ENCODE measurements at places on chromosomes 16 and 17.
A peak's percentile ranks its signal among the peaks of the same experiment; 100 is the strongest.

DNA sequence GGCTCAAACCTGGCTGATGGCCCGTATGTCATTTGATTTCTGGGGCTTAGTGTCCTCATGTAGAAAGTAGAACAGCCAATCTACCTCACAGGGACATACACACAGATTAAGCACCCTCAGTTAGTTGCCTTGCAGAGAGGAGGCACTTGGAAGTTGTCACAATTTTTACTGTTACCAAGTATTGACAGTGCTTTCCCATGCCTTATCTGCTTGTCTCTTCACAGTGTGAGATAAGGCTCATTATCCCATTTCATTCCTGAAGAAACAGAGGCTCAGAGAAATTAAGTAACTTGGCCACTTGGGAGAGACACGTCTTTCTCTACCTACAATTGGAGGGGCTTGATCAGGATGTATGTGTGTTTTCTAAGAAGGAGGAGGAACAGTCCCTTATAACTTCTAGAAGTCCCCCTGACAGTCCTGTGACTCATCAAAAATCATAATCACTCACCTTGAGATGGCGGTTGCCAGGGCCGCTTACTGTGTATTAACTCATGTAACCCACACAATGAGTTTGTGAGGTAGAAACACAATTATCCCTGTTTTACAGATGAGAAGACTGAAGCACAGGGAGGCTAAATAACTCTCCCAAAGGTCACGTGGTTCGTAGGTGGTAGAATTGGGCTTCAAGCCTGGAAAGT, 56.9 kb upstream of the LHX1 start:
- no peak for ATAC-seq

DNA sequence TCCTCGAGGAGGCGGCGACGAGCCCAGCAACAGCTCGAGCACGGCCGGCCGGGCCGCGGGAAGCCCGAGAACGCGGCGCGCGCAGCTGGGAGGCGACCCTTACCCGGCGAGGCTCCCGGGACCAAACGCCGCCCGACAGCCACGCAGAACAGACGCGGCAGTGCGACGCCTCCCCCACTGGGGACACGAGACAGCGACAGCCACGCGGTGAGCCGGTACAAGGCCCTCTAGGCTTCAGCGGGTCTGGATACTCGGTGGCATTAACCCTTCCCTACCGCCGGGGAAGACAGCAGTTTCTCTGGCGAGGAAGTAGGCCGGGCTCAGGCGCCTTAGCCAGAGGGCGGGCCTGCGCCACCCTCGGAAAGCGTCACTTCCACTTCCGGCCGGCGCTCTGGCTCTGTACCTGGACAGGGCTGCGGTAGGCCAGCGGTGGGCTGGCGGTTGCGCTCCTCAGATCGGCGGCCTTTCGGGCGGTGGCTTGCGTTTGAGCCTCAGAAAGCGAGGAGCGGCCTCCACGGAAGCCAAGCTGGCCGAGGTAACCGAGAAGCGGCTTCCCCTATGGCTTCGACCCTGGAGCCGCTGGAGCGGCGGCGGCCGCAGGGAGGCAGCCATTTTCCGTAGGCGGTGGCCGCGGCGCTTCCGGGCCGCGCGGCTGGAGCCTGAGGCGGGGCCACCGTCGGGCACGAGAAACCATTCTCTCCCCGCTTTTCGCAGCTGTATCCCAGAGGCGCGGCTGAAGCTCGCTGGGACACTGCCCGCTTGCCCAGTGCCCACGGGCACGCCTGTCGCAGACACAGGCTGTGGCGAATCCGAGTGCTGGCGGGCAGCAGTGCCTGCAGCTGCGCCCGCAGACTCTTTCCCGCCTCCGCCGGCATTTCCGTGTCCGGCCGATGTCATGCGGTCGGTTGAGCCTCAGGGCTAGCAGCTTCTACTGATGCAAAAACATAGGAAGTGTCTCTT, at the start of the genes TIGD7 and ZNF75A:
Gene TIGD7, minus strand, starts transcription at position 322 of the 960 bp plus-strand sequence. CDS start 4,816 bp downstream, outside the sequence.
Gene ZNF75A, plus strand, starts transcription at position 389 of the 960 bp plus-strand sequence. CDS start 2,932 bp downstream, outside the sequence.
- ATAC-seq = peak; percentile 99

DNA sequence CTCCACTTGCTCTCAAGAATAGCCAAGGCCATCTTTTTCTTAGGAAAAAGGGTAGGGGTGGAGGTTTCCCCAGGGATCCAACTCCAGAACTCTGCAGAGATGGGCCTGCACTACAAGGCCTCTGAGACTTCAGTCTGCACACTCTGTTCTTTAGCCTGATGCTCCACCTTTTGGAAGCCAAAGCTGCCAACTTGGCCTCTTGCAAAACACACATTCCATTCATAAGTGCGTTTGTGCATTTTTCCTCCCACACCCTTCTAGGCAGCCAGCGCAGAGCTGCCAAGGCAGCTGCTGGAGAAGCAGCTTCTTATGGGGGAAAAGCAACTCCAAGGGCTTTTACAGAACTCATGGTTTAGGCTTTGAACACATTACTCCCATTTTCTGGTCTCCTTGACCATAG, 45.3 kb downstream of the REXO5 start:
- no peak for ATAC-seq

- ATAC-seq = no peak
Measured at GRCh38 chr17:73506470-73507435, 137.5 kb downstream of the SDK2 start.

GRCh38 chr16:54466233-54466632, 179.6 kb upstream of the IRX3 start:
- ATAC-seq = no peak

DNA sequence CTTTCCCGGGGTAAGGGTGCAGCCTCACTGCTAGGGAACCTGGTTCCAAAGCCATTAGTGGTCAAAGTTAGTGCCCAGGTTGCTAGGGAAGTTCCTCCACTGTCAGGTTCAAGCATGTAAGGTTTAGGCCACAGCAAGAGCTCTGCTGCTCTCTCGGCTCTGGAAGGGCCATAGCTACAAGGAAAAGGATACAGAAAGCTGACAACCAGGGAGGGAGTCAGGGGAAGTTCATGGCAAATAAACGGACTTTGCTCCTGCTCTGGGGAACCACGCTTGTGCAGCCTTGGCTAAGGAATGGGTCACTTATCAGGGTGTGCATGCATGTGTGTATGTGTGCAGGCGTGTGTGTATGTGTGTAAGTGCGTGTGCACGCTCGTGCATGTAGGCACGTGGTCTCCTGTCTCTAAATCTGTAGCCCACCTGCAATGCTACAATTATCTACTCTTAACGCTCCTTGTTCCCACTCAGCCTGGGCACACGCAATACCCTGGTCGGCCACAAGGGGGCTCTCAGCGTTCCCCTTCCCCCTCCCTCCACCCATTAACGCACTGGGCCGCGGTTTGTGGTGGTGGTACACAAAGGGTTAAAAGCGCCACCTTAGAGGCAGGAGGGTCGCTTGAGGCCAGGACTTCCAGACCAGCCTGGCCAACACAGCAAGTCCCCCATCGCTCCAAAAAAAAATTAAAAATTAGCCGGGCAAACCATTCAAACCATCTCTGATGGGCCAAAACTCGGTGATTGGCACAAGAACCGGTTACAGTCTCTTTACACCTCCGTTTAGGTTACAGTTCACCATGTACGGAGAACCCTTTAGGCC, 48.4 kb upstream of the KDM8 start:
- ATAC-seq = peak; percentile 69

DNA sequence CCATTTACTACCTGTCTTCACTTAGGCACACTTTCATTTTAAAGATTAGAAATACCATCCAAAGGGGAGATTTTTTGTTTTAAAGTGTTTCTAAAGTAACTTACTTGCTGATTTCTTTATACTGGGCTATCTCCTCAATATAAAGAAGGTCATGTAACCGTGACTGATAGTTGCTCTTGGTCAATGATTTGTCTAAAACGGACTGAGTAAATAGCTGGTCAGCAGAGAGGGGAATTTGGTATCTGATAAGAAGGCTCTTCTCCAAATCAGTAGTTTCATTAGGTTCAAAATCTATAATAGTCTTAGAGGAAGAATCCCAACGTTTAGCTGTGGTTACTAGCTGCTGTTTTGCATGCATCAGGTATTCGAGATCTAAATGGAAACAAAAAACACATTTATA, 66.4 kb downstream of the HELZ start:
- ATAC-seq = no peak

GRCh38 chr17:49952209-49952911, 16.6 kb upstream of the DLX4 start:
- ATAC-seq = peak; percentile 67

GRCh38 chr17:36590082-36590481, 1.6 kb upstream of the DHRS11 start:
- ATAC-seq = no peak

GRCh38 chr16:66228792-66229191, 137.7 kb upstream of the CDH5 start:
- ATAC-seq = no peak

- ATAC-seq = no peak
Measured at GRCh38 chr16:84532291-84532724, 27.8 kb upstream of the MEAK7 start.

DNA sequence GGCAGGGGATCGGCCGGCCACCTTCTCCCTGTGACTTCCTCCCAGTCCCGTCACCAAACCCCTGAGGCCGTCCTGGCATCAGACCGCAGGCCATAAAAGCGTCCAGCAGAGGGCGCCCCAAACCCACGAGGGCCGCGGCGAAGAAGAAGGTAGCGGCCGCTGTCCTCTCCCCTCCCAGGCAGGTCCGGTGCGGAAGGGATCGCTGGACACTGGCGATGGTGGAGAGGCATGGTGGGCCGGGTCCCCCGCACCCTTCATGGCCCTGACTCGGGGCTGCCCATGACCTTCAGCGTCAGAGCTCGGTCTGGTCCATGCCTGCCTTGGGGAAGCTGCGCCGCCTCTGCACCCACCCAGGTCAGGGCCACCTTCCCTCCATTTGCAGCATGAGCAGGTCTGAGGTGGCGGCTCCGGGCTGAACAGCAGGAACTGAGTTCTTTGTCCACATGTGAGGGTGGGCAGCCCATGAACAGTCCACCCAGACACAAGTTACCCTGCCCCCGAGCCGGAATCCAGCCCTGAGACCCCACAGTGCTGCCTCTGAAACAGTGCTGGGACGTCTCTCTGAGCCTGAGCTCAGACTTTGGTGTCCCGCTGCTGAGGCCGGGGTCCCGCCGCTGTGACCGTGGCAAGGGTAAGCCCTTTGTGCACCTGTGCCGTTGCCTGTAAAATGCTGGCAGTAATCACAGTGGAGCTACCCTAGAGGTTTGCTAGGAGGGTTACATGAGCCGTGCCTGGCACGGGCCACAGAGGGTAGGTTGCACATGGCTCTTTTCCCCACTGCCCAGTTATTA, 40.8 kb upstream of the CMIP start:
- peak; percentile 89 for ATAC-seq

DNA sequence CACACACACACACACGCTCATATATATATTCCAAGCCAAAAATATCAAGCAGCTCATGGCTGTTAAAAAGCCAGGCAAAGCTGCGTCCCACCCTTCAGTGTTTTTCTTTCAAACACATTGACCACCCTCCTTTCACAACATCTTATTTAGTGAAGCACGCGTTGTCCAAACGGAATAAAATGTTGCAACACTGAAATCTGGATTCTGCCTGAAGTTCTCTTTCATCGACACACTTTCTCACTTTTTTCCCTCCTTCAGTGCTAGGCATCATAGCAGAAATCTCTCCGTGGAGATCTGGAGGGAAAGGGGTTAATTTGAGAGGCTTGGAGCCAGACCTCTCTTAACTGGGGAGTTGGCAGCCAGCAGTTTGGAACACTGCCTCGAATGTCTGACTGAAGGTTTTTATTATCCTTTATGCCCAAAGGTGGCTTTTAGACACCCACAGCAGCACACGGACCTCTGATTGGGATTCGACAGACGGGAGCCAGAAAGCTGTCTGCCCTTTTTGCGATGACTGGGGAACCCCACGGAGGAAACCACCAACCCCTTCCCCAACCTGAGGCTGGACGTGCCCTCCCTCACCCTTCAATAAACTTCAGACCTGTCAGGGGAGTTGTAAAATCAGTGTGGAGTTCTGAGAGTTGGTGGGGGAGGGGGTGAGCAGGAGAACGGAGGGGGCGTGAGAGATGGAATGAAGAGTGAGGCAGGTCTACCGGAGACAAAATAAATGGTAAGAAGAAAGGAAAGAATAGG, 833.6 kb upstream of the SOX9 start:
- ATAC-seq = no peak

- no peak for ATAC-seq
Measured at GRCh38 chr16:81495321-81496234, 51.0 kb downstream of the CMIP start.

GRCh38 chr16:56022818-56023217, 147.6 kb upstream of the CES5A start:
- no peak for ATAC-seq

- ATAC-seq = no peak
Measured at GRCh38 chr16:31461201-31461920, 2.1 kb downstream of the ARMC5 start.

- ATAC-seq = no peak
Measured at GRCh38 chr16:87409781-87410180, 17.6 kb downstream of the MAP1LC3B start.

- ATAC-seq = no peak
Measured at GRCh38 chr17:78488867-78489634, 88.1 kb downstream of the DNAH17 start.

- ATAC-seq = no peak
Measured at GRCh38 chr17:31015639-31016038, 44.8 kb downstream of the RNF135 start.

- peak; percentile 90 for ATAC-seq
Measured at GRCh38 chr16:11094075-11094856, 149.9 kb downstream of the CLEC16A start.

GRCh38 chr17:44354582-44355561, 8.8 kb downstream of the FAM171A2 start:
- peak; percentile 68 for ATAC-seq

- ATAC-seq = no peak
Measured at GRCh38 chr16:937723-938122, 33.1 kb downstream of the LMF1 start.

DNA sequence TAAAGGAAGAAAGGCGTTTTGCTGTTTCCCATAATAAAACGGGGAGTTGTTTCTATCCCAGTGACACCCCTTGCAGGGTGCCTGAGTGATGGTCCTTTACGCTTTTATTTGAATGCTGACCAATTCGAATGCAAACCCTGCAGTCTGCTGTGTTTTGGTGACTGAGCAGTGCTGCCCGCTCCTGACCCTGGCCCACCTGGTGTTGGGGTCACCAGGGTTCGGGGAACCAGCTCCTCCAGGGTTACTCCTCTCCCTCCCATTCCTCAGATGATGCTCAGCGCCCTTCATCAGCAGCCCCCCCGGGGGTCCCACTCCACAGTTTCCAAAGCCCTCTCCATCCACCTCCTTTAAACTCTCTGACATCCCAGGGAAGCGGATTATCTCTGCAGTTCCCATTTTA, 6.0 kb downstream of the CA4 start:
- no peak for ATAC-seq

Measured in stimulated activated memory B cell treated with anti-CD40 and anti-IgM and Interleukin-4, amounts not matched to agents 10 μg/mL and 1 μg/mL and 100 μg/mL, for 72 hours (primary cell).